ENCODE measurements at places on chromosomes 7 and 10. TPM values are rescaled to one million over a fixed set of nuclear protein-coding genes. Genes with fewer than 3 reads are reported as not detected.

Gene KLLN
- total RNA-seq, result 0.49 TPM

Gene SPAG6
- 1.2 TPM for total RNA-seq

Gene POLR2J2
- 3.2 TPM for total RNA-seq

Gene COL26A1
- total RNA-seq, result 12.0 TPM

Gene VAX1
- 1.7 TPM for total RNA-seq

Gene ANXA8
- not detected for total RNA-seq

Gene MAT1A
- total RNA-seq, result under 0.01 TPM

Gene ADAM12
- 6.1 TPM for total RNA-seq

Gene ABCB8
- total RNA-seq, result 26.1 TPM

Gene LMOD2
- total RNA-seq, result not detected

Gene ZNF488
- total RNA-seq, result 2.0 TPM

Gene NXPH1
- total RNA-seq, result 34.9 TPM

Gene DEPP1
- total RNA-seq, result 3.4 TPM

Gene IL6
- total RNA-seq, result not detected

Gene OR2A12
- total RNA-seq, result not detected

Gene VWC2
- total RNA-seq, result 3.9 TPM

Gene TRPV6
- total RNA-seq, result under 0.01 TPM

Gene IGFBP1
- 0.25 TPM for total RNA-seq

Gene AHR
- 6.9 TPM for total RNA-seq

Gene MPP7
- 1.2 TPM for total RNA-seq

Gene PTF1A
- not detected for total RNA-seq

Gene PLCE1
- total RNA-seq, result 6.6 TPM

Gene FAM25C
- total RNA-seq, result not detected

Gene GPRIN2
- total RNA-seq, result 18.2 TPM

Gene MBLAC1
- 2.2 TPM for total RNA-seq

Gene TAC1
- 8.4 TPM for total RNA-seq

Gene CLDN12
- 27.8 TPM for total RNA-seq

Gene KIF20B
- total RNA-seq, result 8.1 TPM

Gene SUN3
- total RNA-seq, result not detected

Gene LRRTM3
- 23.1 TPM for total RNA-seq

Gene SMKR1
- 2.2 TPM for total RNA-seq

Gene SCART1
- total RNA-seq, result 0.49 TPM

Gene ZNF800
- total RNA-seq, result 51.6 TPM

Gene HIF1AN
- 9.6 TPM for total RNA-seq

Gene ADK
- 28.0 TPM for total RNA-seq

Gene COBL
- total RNA-seq, result 9.8 TPM

Gene WIPF3
- total RNA-seq, result 6.6 TPM

Gene CTAGE6
- 0.25 TPM for total RNA-seq

Gene ICA1
- 20.4 TPM for total RNA-seq

Gene SLC39A12
- 2.2 TPM for total RNA-seq

Gene NANOS1
- total RNA-seq, result 5.2 TPM

Gene STEAP1B
- 1.2 TPM for total RNA-seq

Gene TEX36
- total RNA-seq, result not detected

Gene TDRD1
- total RNA-seq, result 0.25 TPM

Gene LDB1
- 50.2 TPM for total RNA-seq

Gene WEE2
- total RNA-seq, result 0.49 TPM

Gene CACNA2D1
- total RNA-seq, result 219 TPM

Gene ELN
- total RNA-seq, result 11.3 TPM

Gene EIF3B
- total RNA-seq, result 47.2 TPM

Gene ITPRID1
- total RNA-seq, result 1.5 TPM

Gene GDI2
- 327 TPM for total RNA-seq

Gene ENTPD1
- 6.9 TPM for total RNA-seq

Gene SEMA3D
- 2.0 TPM for total RNA-seq

Gene SFTPA1
- total RNA-seq, result not detected
